ENCODE measurements at places on chromosomes 7 and 10.

GRCh38 chr7:100089458-100090196 lies 858 bp downstream of the COPS6 start:
- no peak for DNase-seq

- no peak for DNase-seq
Observed at GRCh38 chr10:109996766-109997171, 11.0 kb upstream of the ADD3 start.

DNA sequence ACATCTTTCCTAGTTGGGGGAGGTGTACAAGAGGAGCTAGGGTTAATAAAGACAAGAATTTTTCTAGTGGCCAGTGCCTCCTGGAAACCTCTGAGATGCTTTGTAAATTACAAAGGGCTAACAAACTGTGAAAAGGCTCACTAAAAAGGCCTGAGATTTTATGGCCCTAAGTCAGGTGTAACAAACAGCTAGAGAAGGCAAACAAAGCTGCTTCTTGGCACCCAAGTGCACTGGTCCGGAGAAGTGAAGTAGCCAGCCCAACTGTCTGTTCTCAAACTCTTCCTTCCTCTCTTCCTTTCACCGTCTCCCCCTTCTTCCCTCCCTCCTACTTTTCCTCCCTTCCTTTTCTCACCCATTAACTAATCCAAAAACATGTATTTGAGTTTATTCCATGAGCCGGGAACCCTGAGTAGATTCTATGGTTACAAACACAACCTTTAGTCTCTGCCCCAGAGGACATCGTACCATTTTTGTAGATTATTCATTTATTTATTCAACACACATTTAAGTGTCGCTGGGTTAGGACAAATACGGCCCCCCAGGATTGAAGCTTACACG lies 143.4 kb upstream of the PCGF5 start:
- no peak for DNase-seq

DNA sequence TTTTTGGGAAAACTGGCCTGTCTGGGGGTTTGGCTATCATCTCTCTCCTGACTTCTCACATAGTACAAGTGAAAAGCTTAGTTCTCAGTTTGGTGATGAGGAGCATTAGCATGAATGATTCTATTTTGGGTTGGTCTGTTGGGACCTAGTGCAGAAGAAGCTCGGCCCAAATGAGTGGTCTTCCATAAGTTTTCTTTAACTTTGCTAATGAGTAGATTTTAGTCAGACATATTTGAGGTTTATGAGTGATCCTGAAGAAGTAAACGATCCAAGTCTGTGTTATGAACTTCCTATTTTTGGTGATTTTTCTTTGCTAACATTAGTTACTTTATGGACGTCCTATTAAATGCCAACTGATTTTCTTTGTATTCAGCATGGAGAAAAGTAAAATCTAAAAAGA lies 51.7 kb upstream of the CALD1 start:
- DNase-seq = no peak

DNA sequence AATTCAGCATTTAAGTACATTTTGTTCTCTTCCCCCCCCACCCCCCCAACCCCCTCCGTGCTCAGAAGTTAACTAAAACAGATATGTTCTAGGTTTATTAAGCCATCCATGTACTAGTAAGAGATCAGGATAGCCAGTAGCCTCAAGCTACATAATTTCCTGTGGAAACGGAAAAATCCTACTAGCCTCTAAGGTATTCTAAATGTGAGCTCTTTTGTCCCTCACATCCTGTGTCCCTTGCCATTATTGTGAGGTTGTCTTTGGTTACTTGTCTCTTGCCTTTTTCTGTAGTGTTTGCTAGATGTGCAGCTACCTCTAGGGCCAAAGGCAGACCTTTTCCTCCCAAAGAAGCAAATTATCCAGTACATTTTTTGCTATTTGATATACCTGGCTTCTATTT lies 92.1 kb downstream of the BTRC start:
- no peak for DNase-seq

- no peak for DNase-seq
Observed at GRCh38 chr10:64830869-64831268, 1309.7 kb downstream of the REEP3 start.

DNA sequence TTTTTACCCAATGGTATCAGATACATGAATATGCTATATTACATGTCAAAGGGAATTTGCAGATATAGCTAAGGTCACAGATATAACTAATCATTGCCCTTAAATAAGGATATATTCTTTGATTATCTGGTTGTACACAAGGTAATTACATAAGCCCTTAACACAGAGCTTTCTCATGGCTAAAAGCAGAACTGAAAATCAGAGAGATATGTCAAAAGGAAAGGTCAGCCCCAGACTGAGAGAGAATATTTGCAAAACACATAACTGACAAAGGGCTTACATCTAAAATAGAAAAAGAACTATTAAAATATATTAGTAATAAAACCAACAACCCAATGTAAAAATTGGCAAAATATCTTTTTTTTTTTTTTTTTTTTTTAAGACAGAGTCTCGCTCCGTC lies 1029.5 kb upstream of the LRRN3 start:
- no peak for DNase-seq

Measured in stimulated activated CD8-positive, alpha-beta memory T cell treated with anti-CD3 and anti-CD28 coated beads, Interleukin-15, amount 100 ng/mL, for 24 hours (primary cell).